ENCODE measurements at places on chromosomes 11 and 22. TPM values are rescaled to one million over a fixed set of nuclear protein-coding genes. Genes with fewer than 3 reads are reported as not detected.

Gene MRGPRF
- total RNA-seq, result 2.0 TPM

DNA sequence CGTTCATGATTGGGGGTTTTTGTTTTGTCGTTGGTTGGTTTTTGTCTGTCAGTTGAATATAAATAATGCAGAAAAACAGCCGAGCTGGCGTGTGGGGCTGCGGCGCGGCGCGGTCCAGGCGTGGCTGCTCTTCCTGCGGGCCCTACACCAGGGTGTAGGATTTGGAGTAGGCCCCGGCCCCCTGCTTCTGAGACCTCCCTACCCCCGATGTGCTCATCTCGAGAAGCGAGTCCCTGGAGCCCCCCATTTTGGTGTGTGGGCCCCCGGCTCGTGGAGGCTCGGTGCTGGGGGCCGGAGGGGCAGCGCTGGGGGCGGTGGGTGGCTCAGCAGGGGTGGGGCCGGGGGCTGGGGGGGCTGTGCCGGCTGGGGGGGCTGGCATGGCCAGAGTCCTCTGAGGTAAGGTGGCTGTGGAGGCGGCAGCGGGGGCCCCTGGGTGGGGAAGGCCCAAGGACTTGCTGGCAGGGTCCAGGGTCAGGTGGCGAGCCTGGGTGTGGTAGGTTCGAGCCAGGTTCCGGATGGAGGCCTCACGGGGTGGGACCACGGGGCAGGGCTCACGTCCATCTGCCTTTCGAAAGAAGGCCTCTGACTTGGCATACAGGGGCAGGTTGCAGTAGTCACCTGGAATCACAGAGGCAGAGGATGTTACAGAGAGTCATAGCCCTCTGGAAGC, 100.7 kb downstream of the CEP164 start:
- DNase-seq, result no peak

Gene SIAE
- total RNA-seq, result 8.0 TPM

Gene TPP1
- total RNA-seq, result 19.1 TPM

Gene ABTB2
- 12.3 TPM for total RNA-seq

DNA sequence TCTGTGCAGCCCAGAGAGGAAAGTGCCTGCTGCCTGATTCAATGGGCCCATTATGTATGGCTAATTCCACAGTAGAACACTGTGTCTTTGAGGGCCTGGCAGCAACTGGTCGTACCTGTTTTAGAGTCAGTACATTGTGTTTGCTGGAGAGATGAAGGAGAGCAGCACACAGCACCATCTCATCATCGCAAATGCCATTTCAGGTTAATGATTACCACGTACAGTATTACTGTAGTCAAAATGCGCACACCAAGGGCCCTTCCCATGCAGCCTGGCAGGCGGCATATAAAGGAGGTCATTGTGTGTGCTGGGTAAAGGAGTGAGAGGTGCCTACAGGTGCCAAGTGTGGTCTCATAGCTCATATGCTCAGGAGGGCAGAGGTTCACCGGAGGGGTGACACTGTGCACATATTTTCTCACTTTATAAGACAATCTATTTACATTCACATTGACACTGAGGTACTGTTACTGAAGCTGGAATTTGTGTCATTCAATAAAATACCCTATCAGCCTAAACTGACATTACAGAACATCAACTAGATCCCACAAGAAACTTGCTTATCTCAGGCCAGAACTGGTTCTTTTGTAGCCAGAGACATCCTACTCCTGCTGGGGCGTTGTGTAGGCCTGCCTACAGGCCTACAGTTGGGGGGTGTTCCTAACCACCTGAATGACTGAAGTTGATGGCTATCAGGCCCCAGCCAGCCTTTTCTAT, 90.4 kb downstream of the APIP start:
- no peak for DNase-seq

Gene ABCG4
- 4.0 TPM for total RNA-seq

DNA sequence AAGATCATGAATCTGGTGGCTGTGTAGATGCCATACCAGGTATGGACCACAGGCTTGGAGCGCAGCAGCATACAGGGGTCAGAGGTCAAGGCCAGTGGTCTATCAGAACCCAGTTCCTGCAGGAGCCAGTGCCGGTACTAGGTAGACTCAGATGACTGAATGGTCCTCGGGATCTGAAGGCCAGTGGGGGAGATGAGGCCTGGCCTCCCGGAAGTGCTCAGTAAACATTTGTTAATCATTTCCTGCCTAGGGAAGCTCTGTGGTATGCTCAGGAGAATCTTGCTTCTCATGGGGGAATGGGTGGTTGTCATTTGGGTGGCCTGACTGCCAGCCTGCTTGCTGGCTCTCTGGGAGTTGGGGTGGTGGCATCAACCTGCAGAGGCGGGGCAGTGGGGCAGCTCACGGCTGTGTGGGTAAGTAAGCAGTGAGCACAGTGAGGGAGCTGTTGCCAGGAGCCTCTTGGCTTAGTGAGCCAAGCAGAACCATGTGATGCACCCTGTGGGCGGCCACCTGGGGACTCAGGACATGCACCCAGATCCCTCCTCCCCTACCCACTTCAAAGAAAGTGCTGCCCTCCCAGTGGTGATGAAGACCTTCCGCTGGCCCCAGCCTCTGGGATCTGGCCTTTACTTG, 33.0 kb downstream of the PTPRJ start:
- no peak for DNase-seq

DNA sequence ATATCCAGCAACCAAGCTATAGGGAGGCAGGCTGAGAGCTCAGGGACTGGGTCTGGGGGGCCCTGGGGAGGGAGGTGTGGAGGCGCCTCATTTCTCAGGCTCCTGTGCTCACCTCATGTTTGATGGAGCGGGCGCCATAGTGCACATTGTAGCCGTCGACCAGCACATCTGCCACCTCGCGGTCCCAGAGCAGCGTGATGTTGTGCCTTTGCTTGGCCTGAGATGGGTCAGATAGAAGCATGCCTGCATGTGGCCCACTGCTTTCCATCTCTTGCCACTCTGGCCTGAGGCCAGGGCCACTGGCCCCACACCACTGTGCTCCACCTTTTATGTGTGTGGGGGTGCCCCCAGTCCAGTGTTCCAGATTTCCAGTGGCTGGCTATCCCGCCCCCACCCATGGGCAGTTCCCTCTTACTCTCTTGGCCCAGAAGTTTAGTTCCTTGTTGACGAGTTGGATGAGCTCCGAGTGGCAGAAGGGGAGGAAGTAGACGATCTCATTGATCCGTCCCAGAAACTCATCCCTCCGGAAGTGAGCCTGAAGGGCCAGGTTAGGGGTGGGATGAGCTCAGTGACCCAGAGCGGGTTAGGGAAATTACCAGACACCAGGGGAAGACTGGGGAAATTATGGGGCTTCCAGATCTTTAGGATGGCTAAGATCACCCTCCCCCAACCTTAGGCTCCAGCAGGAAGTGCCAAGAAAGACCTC, 50.1 kb upstream of the PHOX2A start:
- no peak for DNase-seq

DNA sequence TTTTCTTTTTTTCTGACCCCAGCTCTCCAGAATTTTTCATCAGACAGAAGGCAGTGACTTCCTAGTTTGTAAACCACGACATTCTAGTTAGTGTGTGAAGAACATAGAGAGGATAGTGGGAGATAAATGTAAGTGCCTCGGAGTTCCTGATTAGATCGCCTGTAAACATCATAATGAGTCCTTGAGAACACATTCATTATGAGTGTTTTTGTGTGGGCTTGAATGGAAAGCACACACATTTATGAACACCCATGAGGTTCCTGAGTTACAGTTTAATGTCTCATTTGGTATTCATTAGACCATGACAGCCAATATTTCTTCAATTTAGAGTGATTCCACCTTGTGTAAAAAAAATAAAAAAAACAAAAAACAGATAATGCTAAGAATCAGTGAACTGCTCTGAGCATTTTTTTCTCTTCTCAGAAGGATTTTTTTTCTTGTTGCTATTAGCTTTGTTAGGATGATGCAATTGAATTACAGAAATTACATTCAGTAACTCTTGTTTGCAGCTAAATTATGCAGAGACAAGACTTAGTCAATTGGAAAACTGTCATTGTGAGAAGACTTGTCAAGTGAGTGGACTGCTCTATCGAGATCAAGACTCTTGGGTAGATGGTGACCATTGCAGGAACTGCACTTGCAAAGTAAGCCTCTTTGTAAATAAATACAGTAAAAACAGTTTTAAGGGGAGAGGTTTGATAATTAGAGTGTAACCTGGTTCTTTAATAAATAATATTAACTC, 257.6 kb downstream of the NELL1 start:
- DNase-seq, result no peak

DNA sequence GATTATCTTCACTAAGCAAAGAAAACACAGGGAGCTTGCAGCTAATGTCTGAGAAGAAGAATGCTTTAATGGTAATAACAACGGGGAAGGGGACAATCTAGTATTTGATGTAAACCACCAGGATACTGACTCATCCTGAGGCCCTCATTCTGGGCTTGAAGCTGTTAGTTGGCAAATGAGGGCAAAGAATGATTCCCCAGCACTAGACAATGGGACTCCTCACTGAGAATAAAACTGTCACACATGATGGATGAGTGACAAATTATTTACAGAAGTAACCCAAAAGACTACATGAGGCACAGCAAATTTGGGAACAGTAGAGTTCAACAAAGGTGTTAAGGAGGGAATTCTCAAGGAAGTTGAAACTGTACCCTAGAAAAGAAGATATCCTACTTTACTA, 76.3 kb downstream of the FAM168A start:
- DNase-seq, result no peak

DNA sequence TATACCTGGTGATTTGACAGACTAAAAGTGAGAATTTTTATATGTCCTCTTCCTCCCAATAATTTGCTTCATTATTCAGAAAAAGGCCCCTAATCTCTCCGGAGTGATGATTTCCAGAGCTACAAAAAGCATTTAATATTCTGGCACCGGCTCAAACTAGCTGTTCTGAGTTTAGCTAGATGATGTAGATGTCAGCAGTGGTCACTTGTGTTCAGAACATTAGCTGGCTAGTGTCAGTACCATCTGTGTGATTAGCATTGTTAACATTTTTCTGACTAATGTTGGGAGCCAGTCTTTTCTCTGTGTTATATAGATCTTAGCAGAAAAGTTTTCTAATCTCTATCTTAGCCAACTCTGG, 68.7 kb upstream of the RRM1 start:
- DNase-seq, result peak; percentile 48

Gene UBQLNL
- total RNA-seq, result 0.36 TPM

Gene FGF3
- 6.5 TPM for total RNA-seq

- DNase-seq, result no peak
Measured at GRCh38 chr11:843818-844692, 1.4 kb downstream of the TSPAN4 start.

- DNase-seq, result peak; percentile 77
Measured at GRCh38 chr11:107565219-107565937, at the start of gene ALKBH8. TSS of gene ALKBH8 (minus strand) at chr11:107565735. CDS start at chr11:107560893, 4,842 bp downstream.

Gene RRM1
- 61.4 TPM for total RNA-seq

GRCh38 chr11:43242401-43242800, 69.4 kb upstream of the API5 start:
- peak; percentile 17 for DNase-seq

DNA sequence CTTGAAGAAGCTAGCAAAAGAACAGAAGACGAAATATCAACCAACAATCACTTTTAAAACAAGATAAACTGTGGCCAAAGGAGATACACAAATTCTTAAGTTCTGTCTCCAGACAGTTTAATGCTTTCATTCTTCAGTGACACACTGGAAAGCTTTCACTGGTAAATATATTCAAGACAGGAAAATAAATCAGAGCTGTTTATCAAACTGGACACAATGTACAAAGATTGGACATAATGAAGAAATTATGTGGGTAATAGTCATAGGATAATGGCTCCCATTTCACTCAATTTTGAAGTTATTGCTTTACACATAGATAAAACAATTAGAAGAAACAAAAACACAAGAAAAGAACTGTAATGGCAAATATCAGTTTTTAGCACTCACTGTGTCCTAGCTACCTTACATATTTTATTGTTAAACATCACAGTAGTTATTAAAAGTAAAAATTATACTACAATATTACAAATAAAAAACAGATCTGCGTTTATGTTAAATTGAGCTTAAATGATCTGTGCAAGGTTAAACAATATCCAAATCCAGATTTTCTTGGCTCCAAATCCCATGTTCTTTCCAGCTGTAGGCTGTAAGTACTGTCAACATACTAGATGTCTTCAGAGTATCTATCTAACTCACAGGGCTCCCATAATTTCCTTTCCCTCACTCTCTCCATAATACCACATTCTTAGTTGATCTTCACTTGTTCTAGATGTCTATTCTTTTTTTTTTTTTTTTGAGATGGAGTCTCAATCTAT, 38.6 kb upstream of the NOX4 start:
- DNase-seq, result no peak

DNA sequence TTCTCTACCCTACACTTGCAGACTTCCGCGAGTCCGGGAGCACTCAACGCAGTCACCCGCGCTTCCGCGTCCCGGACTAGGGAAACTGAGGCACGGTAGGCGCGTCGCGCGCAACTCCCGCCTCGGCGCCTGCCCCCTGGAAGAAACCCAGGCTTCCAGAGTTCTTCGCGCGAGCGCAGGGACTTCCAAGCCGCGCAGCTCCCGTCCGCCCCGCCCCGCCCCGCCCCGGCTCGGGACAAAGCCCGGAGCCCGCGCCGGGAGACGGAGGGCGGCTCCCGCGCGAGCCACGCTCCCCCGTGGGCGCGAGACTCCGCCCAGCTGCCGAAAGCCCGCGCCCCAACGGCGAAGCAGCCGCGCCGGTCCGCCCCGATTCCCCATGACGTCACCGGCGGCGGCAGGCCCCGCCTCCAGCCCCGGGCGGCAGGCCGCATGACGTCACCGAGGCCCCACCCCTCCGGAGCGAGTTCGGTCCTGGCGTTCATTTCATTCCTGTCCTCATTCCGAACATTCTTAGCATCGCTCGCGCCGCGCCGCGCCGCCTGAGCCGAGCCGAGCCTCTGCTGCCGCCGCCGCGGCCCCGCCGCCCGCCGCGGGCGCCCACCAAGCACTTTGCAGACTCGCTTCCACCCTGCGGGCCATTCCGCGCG, at the start of gene TEAD1:
Gene TEAD1, plus strand, starts transcription at position 498 of the 647 bp plus-strand sequence.
- DNase-seq, result peak; percentile 99

- no peak for DNase-seq
Measured at GRCh38 chr22:45859231-45860161, 117.5 kb downstream of the WNT7B start.

Gene OR5A2
- total RNA-seq, result not detected

Gene VPS11
- total RNA-seq, result 20.6 TPM

- no peak for DNase-seq
Measured at GRCh38 chr11:773830-774229, 3.5 kb downstream of the GATD1 start.

GRCh38 chr11:78653294-78653909, 78.7 kb upstream of the NARS2 start:
- DNase-seq, result no peak

Data from cerebellum (tissue), 4 donors.